ENCODE measurements at places on chromosomes 12 and 14.

DNA sequence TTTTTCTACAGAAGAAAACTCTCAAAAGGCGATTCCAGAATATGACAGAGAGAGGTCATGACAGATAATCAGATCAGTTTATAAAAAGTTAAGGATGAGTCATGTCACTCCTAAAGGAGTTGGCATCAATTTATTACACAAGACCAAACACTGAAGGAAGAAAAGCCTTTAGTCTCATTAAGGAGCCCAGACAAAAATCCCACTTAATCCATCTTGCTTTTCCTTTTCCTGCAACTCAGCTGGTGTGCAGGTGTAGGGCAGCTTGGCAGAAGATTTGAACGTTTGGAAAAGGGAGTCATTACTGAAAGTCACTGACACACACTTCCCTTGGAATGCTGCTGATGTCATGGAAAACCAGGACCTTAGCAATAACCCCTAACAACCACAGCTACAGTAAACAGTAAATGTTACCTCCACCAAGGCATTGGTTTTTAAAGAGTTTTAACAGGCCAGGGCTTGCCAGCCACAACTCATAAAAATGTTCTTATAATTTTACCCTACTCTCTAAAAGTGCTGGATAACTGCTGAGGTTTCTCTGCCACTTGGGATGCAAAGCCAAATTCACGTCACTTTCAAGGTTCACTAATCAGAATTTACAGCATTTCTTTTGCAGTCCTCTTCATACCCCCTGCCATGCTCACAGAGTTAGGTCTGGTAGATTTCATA, 320.6 kb downstream of the RAD51B start:
- no peak for DNase-seq

DNA sequence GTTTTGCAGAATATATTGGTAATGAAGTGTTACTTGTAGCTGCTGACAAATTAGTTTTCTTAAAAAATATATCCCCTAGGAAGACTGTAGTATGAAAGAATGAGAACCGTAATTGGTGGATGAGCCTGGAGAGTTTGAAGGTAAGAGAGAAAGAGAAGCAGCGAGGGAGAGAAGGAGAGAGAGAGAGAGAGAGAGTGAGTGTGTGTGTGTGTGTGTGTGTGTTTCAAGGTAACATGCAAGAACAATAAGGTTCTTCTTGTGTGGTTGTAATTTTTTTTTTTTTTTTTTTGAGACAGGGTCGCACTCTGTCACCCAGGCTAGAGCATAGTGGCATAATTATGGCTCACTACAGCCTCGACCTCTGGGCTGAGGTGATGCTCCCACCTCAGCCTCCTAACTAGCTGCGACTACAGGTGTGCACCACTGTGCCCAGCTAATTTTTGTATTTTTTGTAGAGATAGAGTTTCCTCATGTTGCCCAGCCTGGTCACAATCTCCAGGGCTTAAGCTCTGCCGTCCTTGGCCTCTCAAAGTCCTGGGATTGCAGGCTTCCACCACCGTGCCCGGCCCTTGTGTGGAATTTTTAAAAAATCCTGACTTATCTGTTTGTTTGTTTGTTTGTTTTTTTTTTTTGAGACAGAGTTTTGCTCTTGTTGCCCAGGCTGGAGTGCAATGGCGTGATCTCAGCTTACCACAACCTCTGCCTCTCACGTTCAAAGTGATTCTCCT, 73.7 kb downstream of the RASSF3 start:
- DNase-seq, result no peak

GRCh38 chr14:54058505-54058904, 101.9 kb upstream of the BMP4 start:
- no peak for DNase-seq

DNA sequence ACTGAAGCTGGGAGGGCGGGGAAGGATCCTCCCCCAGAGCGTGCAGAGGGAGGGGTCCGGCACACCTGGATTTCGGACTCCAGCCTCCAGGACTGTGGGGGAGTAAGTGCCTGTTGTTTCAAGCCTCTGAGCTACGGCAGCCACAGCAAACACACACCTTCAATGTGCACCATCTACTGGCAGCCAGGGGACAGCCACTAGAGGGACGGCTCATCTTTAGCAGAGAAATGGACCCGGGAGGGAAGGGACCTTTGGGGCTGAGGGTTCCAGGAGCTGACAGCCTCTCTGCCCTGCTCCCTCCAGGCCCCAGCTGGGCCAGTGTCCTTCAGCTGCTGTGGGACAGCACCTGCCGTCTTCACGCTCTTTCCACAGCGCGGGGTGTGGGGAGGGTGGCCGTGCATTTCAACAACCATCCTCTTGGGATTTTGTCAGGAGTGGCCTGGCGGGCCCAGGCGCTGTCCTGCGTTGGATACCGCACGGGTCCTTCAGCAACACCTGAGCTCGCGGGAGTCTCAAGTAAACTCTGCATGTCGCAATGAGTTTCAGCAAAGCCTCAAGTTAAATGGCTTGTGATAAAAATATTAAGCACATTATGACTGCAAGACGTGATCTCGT, 209.2 kb upstream of the C14orf180 start:
- DNase-seq, result peak; percentile 13

DNA sequence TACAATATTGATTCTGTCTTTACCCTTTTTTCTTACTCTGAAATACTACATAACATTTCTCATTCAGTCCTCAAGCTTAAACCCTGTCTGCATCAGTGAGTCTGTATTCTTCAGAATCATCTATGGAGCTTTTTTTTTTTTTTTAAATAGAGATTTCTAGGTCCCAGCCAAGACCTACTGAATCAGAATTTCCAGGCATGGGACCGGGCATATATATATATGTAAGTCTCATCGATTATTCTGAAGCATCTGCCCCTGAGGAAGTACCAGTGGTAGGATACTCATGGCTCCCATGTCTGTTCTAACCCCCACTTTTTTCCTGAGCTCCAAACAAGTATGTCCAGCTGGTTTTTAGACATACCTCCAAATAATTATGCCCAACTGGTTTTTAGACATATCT, 6.1 kb downstream of the DDX47 start:
- DNase-seq, result no peak

DNA sequence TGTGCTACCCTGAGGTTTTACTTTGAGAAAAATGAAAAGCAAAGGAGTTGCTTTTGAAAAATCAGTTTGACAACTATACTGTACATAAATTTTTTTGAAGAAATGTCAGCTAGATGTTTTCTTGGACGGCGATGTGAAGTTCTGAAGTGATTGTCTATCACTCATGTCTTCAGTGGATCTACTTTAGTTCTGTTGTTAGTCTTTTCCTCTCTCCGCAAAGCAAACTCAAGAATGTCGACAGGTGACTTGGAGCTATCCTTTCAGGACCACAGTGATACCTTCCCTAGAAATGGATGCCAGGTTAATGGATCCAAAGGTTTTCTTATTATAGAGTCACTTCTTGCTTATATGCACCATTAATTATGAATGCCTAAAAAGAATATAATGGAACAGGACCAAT, 1.2 kb downstream of the PTPRO start:
- DNase-seq, result no peak

GRCh38 chr12:14454098-14454907, 88.8 kb downstream of the ATF7IP start:
- DNase-seq, result peak; percentile 83

DNA sequence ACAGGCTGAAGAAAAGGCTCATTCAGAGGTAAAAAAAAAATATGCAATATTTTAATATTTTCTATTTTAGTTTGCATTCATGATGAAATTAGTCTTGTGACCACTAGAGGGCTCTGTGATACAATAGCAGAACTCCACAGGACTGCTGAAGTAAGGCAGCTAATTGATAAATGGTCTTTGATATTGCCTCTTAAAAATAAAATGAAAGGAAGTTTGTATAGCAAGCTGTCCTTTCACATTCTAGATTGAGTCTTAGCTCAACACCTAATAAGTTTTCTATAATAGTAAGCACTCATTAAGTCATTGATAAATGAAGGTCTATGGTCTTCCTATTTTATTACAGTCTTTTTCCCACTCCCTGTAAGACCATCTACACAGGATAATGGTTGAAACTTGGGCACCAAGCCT, 315.7 kb downstream of the NAV3 start:
- DNase-seq, result peak; percentile 61
